ENCODE measurements at places on chromosomes 16 and 17.

- peak; percentile 75 for DNase-seq
Observed at GRCh38 chr16:84511180-84511800, 6.8 kb upstream of the MEAK7 start.

- no peak for DNase-seq
Observed at GRCh38 chr17:4221899-4222659, 41.7 kb downstream of the ANKFY1 start.

DNA sequence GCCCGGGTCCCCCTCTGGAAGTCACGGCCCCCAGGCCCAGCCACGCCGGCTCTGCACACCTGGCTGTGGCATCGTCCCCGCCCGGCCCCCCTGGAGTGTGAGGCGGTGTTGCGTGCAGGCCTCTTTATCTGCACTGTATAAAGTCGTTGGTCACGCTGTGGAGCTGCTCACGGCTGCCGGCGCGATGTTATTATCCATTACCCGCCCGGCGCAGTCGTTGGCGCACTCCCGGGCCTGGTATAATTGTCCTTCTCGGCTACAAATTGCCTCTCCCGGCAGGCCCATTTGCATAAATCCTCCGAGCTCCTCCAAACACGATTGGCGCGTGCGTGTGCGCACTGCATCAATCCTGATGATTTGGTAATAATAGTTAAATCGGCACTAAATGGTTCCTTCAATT is 57.8 kb downstream of the BAHCC1 start:
- no peak for DNase-seq

DNA sequence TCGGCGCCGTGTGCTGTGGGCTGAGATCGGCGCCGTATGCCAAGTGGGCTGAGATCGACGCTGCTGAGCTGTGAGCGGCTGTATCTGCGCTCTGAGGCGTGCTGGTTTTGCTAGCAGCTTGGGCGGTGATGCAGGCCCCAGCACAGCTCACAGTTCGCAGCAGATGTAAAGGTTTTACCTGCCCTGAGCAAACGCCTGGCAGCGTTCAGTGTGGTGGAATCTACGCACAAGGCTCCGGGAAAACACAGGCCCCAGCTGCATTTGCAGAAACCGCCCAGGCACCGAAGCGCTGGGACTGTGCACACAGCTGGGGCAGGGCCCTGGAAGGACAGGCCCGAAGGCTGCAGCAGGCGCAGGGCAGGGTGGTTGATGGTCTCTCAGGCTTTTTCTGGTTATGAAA is 8.0 kb upstream of the ZNF469 start:
- no peak for DNase-seq

DNA sequence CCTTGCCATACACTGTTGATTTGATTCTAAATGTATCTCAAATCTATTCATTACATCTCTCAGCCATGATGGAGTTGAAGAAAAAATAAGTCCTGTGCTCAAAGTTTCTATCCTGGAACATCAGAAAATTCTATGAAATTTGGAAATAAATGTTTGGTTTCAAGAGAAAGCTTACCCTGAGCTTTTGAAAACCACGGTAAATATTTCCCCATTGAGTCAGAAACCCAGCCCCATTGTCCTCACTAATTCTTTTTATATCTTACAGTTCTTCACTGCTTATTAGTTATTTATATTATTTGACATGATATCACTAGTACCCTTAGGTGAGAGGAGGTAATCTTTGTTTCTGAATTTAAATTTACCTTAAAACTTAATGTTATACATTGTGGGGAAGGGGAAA is 128.5 kb downstream of the MRTFB start:
- no peak for DNase-seq

- DNase-seq: no peak
Observed at GRCh38 chr17:76447931-76448652, 4.9 kb downstream of the UBE2O start.

Data from stimulated activated CD8-positive, alpha-beta memory T cell treated with anti-CD3 and anti-CD28 coated beads, Interleukin-12 subunit alpha, Interleukin-12 subunit beta, amount 100 ng/mL, for 1 hour (primary cell).